WTC11 (cell line): ENCODE measurements at places on chromosomes 16 and 17.
A peak's percentile ranks its signal among the peaks of the same experiment; 100 is the strongest.

- no peak overlapping the region for H3K4me3 ChIP-seq
- no peak for DNase-seq
- H3K4me1 ChIP-seq: peaks cover 24% of the 10 kb centered on the region
- H3K27ac ChIP-seq: no peak overlapping the region
- H3K27me3 ChIP-seq: peaks cover 7% of the 10 kb centered on the region
- no peaks in the 10 kb centered on the region for H3K36me3 ChIP-seq
These were observed 87.8 kb downstream of the PLCG2 start for GRCh38 chr16:81866820-81867440.

DNA sequence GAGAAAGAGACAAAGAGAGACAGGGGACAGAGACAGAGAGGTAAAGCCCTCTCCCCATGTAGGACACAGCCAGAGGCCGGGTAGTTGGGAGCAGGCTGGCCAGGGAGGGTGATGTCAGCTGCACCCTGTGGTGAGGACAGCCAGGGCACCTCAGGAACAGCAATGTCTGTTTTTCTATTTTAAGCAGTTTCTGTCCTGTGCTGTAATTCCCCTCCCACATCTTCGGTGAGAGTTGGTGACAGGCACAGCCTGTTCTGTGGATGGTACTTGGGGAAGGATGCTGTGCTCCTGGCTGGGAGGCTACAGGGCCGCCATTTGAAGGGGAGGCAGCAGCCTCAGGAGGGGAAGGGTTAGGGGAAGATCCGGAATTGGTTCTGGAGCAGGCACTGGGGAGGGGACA, 163.5 kb downstream of the SDK2 start:
- no peak for DNase-seq
- H3K27ac ChIP-seq: no peak overlapping the region
- peaks cover 26% of the 10 kb centered on the region for H3K4me1 ChIP-seq
- no peaks in the 10 kb centered on the region for H3K27me3 ChIP-seq
- H3K4me3 ChIP-seq: no peak overlapping the region

DNA sequence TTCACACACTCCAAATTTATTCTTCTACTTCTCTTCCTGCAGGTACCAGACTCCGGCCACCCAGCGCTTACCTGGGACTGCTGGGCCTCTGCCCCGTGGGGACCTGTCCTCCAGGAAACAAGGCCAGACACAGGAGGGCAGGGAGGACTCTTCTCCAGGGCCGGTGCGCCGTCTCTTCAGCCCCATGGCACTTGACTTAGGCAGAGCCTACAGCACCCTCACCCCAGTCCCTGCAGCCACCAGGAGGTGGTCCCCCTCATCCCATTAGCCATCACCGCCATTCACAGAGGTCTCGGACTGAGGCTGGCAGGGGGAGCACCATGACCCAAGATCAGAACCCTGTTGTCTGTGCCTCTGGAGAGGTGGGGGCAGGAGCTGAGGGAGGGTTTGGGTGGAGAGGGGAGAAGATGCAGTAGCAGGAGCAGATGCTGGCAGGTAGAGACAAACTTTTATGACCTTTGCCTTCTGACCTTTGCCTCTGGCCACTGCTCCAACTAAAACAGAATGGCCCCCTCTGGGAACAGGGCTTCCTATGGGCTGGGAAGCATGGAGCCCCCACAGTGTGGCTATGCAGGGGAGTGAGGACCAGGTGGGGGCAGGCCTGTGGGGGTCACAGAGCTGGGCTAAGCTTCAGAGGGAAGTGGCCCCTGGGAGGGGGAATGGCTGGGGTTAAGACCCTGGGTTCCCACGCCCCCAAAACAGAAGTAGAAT, 1.7 kb upstream of the GCGR start:
- DNase-seq: no peak
- no peaks in the 10 kb centered on the region for H3K36me3 ChIP-seq
- no peaks in the 10 kb centered on the region for H3K4me1 ChIP-seq

- no peaks in the 10 kb centered on the region for H3K4me1 ChIP-seq
- no peak overlapping the region for H3K4me3 ChIP-seq
- H3K36me3 ChIP-seq: no peaks in the 10 kb centered on the region
- no peak for DNase-seq
- H3K27me3 ChIP-seq: no peaks in the 10 kb centered on the region
These were observed 138.7 kb downstream of the ANKFN1 start for GRCh38 chr17:56292010-56292409.

GRCh38 chr17:28416703-28417311, 10.8 kb upstream of the SLC46A1 start:
- no peak overlapping the region for H3K4me3 ChIP-seq
- no peak overlapping the region for H3K27ac ChIP-seq
- H3K36me3 ChIP-seq: no peaks in the 10 kb centered on the region
- peak; percentile 72 for DNase-seq

DNA sequence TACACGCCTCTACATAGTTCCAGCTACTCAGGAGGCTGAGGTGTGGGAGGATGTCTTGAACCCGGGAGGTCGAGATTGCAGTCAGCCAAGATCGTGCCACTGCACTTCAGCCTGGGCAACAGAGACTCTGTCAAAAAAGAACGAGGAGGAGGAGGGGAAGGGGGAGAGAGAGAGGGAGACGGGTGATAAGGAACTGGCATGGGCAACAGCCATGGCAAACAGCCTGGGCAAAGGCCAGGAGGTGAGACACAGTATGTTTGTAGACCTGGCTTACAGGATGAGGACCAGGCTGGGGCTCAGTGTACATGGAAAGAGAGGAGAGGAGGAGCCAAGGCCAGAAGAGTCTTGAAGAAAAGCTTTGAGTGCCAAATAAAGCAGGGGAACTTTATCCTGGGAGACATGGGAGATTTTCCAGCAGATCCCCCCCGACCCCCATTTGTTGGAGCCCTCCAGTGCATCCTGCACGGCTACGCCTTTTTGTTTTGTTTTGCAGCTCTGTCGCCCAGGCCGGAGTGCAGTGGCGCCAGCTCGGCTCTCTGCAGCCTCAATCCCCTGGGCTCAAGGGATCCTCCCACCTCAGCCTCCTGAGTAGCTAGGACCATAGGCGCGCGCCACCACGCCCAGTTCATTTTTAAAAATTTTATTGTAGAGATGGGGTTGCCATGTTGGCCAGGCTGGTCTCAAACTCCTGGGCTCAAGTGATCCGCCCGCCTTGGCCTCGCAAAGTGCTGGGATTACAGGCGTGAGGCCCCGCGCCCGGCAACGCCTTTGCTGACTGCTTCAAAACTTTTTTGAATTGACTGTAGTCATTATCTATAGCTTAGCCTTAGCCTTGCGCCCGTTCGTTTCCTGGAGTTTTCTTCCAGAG, 1.3 kb upstream of the ALKBH5 start:
- peak overlapping the region; percentile 99 for H3K27ac ChIP-seq
- H3K4me3 ChIP-seq: peak overlapping the region; percentile 93
- H3K4me1 ChIP-seq: peaks cover 34% of the 10 kb centered on the region
- peak; percentile 29 for DNase-seq
- peaks cover 16% of the 10 kb centered on the region for H3K36me3 ChIP-seq
- H3K27me3 ChIP-seq: no peaks in the 10 kb centered on the region

- H3K4me3 ChIP-seq: no peak overlapping the region
- no peak overlapping the region for H3K27ac ChIP-seq
- H3K4me1 ChIP-seq: peaks cover 6% of the 10 kb centered on the region; the same call in 1 of the 2 replicates
- H3K36me3 ChIP-seq: no peaks in the 10 kb centered on the region
- DNase-seq: no peak
These were observed 99.8 kb downstream of the SMG6 start for GRCh38 chr17:2203818-2204217.

DNA sequence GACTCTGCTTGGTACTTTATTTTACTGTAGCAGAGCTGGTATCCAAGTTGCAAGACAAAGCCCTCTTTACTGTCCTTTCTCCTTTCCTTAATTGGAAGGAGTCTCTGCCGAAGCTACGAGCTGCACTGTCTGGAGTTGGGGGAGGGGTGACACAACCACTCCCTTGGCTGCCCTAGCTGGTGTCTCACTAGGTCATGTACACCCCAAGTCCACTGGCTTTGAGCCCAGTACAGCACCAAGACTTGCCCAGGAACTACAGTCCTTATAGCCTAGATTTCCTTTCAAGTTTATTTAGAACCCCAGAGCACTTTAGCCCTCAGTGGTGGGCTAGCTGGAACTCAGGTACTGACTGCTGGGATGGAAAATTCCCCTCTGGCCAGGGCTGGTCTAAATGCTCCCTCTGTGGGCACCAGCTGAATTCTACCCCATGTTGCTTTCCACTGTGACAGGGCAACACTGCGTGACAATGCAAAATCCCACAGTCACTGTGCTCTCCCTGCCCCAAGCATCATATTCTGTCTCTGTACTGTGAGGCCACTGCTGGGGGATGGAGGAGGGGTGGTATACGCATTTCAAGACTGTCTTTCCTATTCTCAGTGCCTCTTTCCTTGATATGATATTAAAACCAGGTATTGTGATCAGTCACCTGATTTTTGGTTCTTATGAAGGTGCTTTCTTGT, 18.4 kb downstream of the EFCAB5 start:
- peaks cover 6% of the 10 kb centered on the region; the same call in 1 of the 2 replicates for H3K27me3 ChIP-seq
- H3K4me1 ChIP-seq: peaks cover 10% of the 10 kb centered on the region
- H3K27ac ChIP-seq: no peak overlapping the region

DNA sequence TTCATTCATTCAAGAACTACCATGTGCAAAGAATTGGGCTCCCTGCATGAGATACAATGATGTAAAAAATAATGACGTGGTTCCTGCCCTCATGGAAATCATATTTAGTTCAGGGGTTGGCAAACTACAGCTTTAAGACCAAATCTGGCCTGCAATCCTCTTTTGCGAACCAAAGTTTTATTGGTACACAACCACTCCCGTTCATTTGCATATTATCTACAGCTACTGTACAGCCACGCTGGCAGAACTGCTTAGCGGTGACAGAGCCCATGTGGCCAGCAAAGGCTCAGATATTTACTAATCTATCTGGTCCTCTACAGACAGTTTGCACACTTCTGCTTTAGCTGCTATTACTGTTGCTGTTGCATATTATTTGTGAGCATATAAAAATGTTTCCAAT, 167.7 kb downstream of the XYLT1 start:
- no peak overlapping the region for H3K27ac ChIP-seq
- DNase-seq: no peak
- H3K4me1 ChIP-seq: peaks cover 69% of the 10 kb centered on the region
- no peak overlapping the region for H3K4me3 ChIP-seq
- no peaks in the 10 kb centered on the region for H3K27me3 ChIP-seq

- H3K27ac ChIP-seq: 0 out of 2 replicates have a peak overlapping the region, but pooled peaks have one; percentile 65
- no peaks in the 10 kb centered on the region for H3K36me3 ChIP-seq
- H3K27me3 ChIP-seq: peaks cover 3% of the 10 kb centered on the region
- H3K4me1 ChIP-seq: peaks cover 75% of the 10 kb centered on the region
- no peak for DNase-seq
- H3K4me3 ChIP-seq: no peak overlapping the region
These were observed 19.3 kb downstream of the IGFBP4 start for GRCh38 chr17:40462343-40463121.

GRCh38 chr17:62627904-62628633, 599 bp downstream of the MRC2 start:
- H3K4me1 ChIP-seq: peaks cover 46% of the 10 kb centered on the region
- H3K27ac ChIP-seq: no peak overlapping the region
- H3K27me3 ChIP-seq: peaks cover 7% of the 10 kb centered on the region; the same call in 1 of the 2 replicates
- H3K4me3 ChIP-seq: peak overlapping the region; percentile 89
- 0 out of 2 replicates have a peak, but pooled peaks cover 3% of the 10 kb centered on the region for H3K36me3 ChIP-seq

- H3K27ac ChIP-seq: no peak overlapping the region
- DNase-seq: peak; percentile 58
- H3K4me1 ChIP-seq: peaks cover 8% of the 10 kb centered on the region
- peaks cover 8% of the 10 kb centered on the region; the same call in 1 of the 2 replicates for H3K36me3 ChIP-seq
- H3K27me3 ChIP-seq: peaks cover 62% of the 10 kb centered on the region
- peak overlapping the region; percentile 49 for H3K4me3 ChIP-seq
These were observed 1.2 kb upstream of the ABCA3 start for GRCh38 chr16:2341456-2342447.

GRCh38 chr16:72501739-72502593, 330.0 kb upstream of the PMFBP1 start:
- no peak overlapping the region for H3K27ac ChIP-seq
- no peak overlapping the region for H3K4me3 ChIP-seq
- no peaks in the 10 kb centered on the region for H3K27me3 ChIP-seq
- H3K4me1 ChIP-seq: peaks cover 4% of the 10 kb centered on the region
- DNase-seq: peak; percentile 67
- H3K36me3 ChIP-seq: no peaks in the 10 kb centered on the region

- peak overlapping the region; percentile 22 for H3K27ac ChIP-seq
- no peak overlapping the region for H3K4me3 ChIP-seq
- H3K4me1 ChIP-seq: peaks cover 43% of the 10 kb centered on the region
These were observed 20.6 kb downstream of the B9D1 start for GRCh38 chr17:19341641-19342610.

DNA sequence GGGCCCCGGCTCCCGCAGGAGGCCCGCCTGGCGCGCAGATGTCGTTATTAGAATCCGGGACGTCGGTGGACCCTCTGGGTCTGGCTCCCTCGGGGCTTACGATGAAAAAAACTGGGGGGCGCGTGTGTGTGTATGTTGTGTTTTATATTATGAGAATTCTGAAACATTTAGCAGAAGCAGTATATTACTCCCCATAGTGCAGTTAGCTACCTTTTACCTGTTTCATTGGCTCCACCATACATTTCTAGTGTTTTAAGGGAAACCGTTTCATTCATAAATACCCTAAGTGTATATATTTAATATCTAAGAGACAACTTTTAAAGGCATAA, 486 bp upstream of the DNAJA2 start:
- DNase-seq: no peak
- H3K27ac ChIP-seq: peak overlapping the region; percentile 90
- H3K4me1 ChIP-seq: peaks cover 50% of the 10 kb centered on the region

DNA sequence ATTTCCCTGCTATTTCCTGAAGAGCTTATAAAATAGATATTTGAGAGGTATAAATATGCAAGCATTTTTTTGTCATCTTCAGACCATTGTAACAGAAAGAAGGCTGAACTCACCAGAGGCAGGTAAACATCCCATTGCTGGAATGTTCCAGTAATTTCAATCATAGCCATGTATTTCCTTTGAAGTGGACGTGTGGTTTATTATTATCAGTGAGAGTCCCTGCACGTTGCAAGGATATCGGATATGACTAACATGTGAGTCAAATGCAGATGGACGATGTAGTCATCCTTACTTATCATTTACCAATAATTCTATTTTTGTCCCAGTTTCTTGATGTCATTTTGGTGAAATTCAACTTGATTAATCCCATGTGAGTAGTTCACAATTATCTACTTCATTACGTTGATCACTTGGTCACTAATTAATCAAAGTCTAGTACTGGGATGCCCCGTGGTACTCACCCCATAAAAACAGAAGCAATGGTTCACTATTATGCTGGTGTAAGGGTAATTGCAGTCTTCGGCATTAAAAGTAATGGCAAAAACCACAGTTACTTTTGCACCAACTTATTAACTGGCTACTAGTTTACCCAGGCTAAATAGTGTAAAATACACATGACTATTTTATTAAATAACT, 89.5 kb downstream of the VAT1L start:
- H3K27ac ChIP-seq: no peak overlapping the region
- no peak overlapping the region for H3K4me3 ChIP-seq
- H3K4me1 ChIP-seq: peaks cover 3% of the 10 kb centered on the region
- H3K27me3 ChIP-seq: no peaks in the 10 kb centered on the region
- H3K36me3 ChIP-seq: peaks cover 2% of the 10 kb centered on the region; the same call in 1 of the 2 replicates

GRCh38 chr16:78571898-78572358, 472.5 kb downstream of the WWOX start:
- no peak for DNase-seq
- no peak overlapping the region for H3K27ac ChIP-seq
- H3K27me3 ChIP-seq: no peaks in the 10 kb centered on the region
- no peaks in the 10 kb centered on the region for H3K4me1 ChIP-seq
- no peak overlapping the region for H3K4me3 ChIP-seq
